ENCODE measurements at places on chromosomes 1 and 21.
A peak's percentile ranks its signal among the peaks of the same experiment; 100 is the strongest.

- no peak for DNase-seq
Observed at GRCh38 chr1:50416150-50416527, 7.1 kb downstream of the DMRTA2 start.

DNA sequence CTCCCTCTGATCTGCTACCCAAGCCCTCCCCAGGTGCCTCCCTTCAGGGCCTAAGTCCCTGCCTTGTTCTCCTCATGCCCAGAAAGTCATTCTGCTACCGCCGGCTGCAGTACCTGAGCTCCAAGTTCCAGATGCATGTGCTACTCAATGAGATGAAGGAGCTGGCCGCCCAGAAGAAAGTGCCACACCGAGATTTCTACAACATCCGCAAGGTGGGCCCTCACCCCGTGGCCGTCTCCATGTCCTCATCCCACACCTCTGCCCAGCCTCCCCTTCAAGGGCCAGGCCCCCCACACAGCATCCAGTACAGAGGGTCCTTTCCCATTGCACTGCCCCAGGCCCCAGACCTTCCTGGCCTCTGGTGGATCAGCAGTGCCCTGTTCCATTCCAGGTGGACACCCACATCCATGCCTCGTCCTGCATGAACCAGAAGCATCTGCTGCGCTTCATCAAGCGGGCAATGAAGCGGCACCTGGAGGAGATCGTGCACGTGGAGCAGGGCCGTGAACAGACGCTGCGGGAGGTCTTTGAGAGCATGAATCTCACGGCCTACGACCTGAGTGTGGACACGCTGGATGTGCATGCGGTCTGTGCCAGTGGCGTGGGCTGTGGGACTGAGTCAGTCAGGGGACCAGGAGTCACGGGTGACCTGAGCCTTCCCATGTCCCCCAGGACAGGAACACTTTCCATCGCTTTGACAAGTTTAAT, 8.2 kb downstream of the AMPD2 start:
- no peak for DNase-seq

- no peak for DNase-seq
Observed at GRCh38 chr1:45490121-45490625, 790 bp downstream of the TESK2 start.

GRCh38 chr1:182291584-182292192, 99.9 kb downstream of the GLUL start:
- no peak for DNase-seq

- peak; percentile 61 for DNase-seq
Observed at GRCh38 chr1:179706339-179706941, 36.7 kb upstream of the FAM163A start.

DNA sequence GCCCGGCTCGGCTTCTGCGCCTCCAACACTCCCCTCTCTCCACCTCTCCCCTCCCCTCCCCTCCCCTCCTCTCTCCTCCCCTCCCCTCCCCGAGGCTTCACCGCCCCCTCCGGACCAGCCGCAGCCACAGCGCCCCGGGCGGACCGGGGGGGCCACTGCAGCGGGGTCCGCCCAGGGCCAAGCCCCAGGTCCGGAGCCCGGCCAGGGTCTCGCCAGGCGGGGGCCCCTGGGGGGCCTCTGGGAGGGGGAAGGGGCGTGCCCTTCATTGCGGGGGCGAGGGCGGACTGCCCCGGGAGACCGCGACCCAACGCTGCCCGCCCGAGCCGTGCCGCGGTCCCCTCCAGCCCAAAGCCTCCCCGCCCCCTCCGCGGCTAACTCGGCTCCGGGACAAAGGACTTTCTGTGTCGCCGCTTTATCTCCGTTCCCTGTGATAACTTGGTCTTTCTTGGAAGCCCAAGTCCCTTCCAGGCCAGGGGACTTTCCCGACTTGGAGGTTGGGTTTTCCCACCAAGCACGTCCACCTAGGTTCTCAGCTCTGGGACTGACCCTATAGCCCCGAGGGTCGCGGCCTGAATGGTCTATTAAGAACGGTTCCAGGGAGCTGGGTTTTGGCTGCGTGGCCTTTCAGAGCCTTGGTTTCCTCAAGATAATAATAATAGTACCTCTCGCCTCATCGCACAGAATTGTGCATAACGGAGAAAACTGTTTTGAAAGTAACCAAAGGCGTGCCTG, at the start of gene UBQLN4:
Gene UBQLN4, minus strand, starts transcription at position 31 of the 732 bp plus-strand sequence. CDS start 97 bp downstream, outside the sequence.
- peak; percentile 79 for DNase-seq

DNA sequence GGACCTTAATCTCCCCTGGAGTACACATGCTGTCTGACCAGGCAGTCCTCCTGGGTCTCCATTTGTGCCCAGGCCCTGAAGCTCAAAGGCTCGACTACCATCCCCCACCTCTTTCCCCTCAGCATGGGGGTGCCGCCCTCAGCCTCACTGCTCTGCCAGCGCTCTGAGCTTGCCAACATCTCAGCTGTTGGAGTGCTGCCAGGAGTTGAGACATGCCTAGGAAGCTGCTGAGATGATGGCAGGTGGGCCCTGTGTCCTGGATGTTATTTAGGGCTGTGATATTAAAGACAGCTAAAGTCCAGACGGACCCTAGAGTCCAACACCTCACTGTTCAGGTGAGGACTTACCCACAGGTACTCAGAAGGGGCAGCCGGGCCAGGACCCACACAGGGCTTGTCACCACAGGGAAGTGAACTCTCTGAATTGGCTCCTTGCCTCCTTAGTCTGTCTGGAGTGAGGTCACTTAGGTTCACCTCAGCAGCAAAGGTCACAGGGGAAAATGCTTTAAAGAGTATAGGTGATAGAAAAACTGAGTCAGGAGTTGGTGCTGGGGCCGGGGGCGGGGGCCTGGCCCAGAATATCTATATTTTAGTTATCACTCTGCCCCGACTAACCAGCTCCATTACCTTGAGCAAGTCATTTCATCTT, 19.7 kb upstream of the KCNC4 start:
- DNase-seq, result no peak

DNA sequence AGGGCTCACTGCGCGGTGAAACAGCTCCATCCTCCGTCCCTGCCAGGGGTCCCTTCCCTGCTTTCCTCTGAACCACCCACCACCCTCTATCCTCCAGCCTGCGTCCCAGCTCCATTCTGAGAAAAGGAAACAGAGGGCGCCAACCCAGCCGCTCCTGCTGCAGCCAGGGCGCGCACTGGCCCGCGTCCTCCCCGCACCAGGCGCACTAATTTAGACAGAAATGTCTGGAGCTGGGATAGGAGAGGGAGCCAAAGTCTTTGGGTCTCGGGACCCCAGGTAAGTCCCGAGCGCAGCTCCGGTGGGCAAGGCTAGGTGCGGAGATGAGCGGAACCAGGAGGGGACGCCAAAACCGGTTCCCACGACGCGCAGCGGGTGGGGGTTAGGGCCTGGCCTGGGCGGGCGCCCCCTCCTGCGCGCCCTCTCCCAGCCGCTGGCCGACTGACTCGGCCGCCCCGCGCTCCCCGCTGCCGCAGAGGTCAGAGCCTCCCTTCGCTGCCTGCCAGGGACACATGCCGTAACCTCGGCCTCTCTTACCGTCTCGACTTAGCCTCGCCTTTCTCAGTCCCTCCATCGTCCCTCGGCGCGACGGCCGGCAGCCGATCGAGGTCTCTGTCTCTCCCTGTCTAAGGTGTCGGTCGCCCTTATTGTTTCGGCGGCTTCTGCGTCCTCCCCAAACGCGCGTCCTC, 2.0 kb downstream of the CAMK2N1 start:
- no peak for DNase-seq

DNA sequence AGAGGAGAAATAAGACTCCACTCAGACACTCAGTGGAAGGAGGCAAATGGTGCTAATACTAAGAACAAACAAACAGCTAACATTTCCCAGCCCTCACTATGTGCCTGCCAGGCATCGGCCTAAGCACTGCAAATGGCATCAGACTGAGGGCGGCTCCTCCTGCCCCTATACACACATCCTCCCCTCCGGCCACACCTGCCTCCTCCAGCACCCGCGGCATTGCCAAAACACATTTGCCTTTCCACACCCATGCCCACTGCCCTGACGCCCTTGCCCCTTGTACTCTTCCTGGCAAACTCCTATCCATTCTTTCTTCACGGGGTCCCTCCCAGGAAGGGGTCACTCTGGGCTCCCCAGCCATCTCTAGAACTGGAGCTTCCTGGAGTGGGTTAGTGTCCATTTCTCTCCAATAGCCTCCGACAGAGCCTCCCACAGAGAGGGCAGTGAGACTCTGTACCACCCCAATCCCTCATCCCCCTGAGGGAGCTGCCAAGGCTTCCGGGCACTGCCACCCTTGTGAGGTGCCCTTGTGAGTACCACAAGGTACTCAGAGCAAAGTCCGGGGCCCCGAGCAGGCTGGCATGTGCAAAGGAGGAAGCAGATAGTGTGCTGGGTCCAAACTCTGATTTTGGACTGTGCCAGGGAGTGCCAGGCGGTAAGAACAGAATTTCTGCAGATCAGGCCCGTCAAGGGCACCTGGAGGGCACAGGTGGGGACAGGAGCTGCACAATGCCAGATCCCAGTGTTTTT, 959 bp downstream of the AKR7A3 start:
- no peak for DNase-seq

- no peak for DNase-seq
Observed at GRCh38 chr1:151920149-151920548, 10.8 kb upstream of the THEM4 start.

DNA sequence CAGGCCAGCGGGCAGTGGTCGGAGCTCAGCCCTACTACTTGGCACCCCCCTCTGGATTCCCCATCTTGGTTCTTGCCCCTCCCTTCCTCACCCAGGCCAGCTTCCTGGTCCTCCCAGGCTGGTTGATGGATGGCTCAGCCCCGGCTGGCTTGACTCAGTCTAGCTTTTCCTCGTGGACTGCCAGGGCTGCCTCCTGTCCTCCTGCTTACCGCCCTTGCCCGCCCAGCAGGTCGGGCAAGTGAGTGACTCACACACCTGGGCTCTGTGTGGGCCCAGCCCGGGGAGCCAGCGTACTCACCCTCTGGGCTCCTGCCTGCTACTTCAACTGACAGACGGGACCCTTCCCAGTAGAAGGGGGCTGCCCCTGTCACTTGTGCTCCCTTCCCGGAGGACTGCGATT, 19.5 kb upstream of the ARHGEF10L start:
- DNase-seq, result no peak

DNA sequence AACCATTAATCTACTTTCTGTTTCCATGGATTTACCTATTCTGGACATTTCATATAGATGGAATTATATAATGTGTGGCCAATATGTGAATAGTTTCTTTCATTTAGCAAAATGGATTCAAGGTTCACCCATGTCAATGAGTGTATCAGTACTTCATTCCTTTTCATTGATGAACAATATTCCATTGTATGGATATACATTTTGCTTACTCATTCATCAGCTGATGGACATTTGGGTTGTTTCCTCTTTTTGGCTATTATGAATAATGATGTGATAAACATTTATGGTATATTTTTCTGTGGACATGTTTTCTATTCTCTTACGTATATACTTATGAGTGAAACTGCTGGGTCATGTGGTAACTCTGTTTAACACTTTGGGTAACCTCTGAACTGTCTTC, 97.8 kb downstream of the SCMH1 start:
- DNase-seq, result no peak

GRCh38 chr1:244836135-244836521, 670 bp downstream of the COX20 start:
- DNase-seq, result no peak

DNA sequence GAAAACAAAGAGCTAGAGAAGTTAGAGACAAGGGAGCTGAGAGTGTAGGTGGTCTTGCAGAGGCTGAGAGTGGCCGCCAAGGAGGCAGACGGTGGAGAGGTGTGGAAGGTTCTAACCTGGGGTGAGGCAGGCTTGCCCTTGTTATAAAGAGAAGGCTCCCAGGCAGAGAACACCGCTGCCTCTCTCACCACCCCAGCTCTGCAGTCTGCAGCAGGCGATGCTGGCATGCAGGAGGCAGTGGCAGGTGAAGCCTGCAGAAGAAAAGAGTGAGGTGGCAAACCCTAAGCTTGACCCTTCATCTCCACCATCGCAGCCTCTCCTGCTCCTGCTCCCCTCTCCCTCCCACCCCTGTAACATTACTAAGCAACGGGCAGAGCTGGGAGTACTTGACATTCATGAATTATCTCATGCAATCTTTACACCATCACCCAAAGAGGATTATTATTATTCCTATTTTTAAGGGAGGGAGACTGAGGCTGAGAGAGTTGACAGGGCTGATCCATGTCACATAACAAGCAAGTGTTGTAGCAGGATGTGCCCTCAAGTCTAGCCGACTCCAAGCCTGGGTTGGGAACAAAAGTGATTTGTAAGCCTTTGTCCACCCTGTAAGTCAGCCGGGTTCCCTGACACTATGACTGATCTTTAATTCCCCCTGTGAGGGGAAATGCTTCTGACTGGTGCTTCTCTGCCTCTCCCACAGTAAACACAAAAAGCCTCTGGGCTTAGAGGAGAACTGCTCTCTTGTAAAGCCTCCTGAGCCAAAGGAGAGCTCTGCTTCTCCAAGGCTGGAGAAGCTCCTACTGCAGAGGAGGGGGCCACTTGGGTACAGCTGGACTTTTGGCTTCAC, 36.1 kb downstream of the KANK4 start:
- DNase-seq, result no peak

Measured in bone marrow (tissue), 2 donors.